ENCODE measurements at places on chromosomes 4 and X. TPM values are rescaled to one million over a fixed set of nuclear protein-coding genes. Genes with fewer than 3 reads are reported as not detected.

PAGE4 gene
- total RNA-seq, result not detected

DEFB131A gene
- not detected for total RNA-seq

LRIT3 gene
- total RNA-seq, result 0.03 TPM

NSUN7 gene
- total RNA-seq, result not detected

MAGEB2 gene
- total RNA-seq, result not detected

WAS gene
- 0.13 TPM for total RNA-seq

GPC3 gene
- 19.5 TPM for total RNA-seq

LNX1 gene
- total RNA-seq, result 9.1 TPM

RBMX gene
- 89.8 TPM for total RNA-seq

ARHGAP10 gene
- total RNA-seq, result 28.2 TPM

HSD17B13 gene
- 0.13 TPM for total RNA-seq

SYTL5 gene
- total RNA-seq, result 2.2 TPM

CITED1 gene
- total RNA-seq, result not detected
